ENCODE measurements at places on chromosomes 3 and 15.

GRCh38 chr3:8201886-8202285 is 299.7 kb upstream of the LMCD1 start:
- DNase-seq = no peak

DNA sequence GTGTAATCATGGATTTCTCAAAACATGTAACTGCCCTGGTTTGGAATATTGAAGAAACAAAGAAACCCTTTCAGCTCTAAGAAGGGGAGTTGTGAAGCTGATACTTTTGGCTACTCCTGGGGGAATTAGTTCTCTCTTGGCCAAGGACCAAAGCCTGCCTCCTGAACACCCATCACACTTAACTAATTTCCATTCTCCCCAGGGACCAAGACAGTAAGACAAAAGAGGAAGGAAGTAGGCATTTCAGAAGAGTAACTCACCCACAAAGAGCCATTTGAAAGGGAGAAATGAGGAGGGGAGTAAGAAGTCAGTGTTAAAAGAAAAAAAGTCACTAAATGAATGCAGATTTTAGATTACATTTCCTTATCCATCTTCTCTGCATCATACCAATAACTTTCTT is 328.0 kb upstream of the SOX2 start:
- no peak for DNase-seq

GRCh38 chr15:101451846-101452245 is 37.7 kb downstream of the PCSK6 start:
- no peak for DNase-seq

GRCh38 chr3:65037861-65038260 is 350.1 kb upstream of the ADAMTS9 start:
- DNase-seq = no peak

- no peak for DNase-seq
These were observed 36.1 kb downstream of the TRAK1 start for GRCh38 chr3:42127226-42127625.

- no peak for DNase-seq
These were observed 9.0 kb downstream of the UBXN7 start for GRCh38 chr3:196423044-196423781.

- no peak for DNase-seq
These were observed 7.7 kb downstream of the ASTE1 start for GRCh38 chr3:131018970-131019369.

DNA sequence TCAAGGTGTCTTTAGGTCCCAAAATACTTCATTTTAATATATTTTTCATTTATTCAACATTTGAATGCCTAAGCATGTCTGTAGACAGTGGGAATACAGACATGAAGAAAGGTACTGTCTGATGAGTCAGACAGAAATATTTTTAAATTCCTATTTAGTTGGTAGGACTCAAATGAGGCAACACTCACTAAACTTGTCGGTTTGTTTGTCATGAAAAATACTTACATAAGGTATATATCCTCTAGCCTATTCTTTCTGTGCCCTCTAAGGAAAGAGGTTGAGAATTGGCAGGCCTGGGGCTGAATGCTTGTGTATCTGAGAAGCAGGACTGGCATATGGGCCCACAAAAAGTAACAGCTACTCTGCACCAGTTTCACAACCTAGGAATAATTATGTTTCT is 423.6 kb upstream of the MDFIC2 start:
- no peak for DNase-seq

- DNase-seq = no peak
These were observed 157.3 kb upstream of the BHLHE40 start for GRCh38 chr3:4821975-4822374.

- no peak for DNase-seq
These were observed 54.5 kb downstream of the KIF9 start for GRCh38 chr3:47228088-47228487.

DNA sequence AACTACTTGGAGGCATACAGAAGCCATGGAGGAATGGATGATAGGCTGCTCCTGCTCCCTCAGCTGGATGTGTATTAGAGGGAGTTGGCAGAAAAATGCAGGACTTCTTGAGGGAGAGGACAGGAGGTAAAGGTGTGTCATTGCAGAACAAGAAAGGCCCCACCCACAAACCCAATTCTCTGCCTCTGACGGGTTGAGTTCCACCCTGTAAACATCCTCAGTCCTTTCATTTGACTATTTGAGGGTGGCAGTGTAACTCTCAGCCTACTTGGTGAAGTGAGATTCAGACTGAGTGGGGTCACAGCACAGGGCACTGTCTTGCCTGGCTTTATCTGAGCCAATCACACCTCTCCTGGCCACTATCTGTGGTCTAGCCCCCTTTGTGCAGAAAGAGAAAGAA is at the start of gene TPRG1:
Gene TPRG1, plus strand, starts transcription at position 265 of the 400 bp plus-strand sequence. CDS start 35,414 bp downstream, outside the sequence.
- no peak for DNase-seq

GRCh38 chr3:12139111-12139511 is 19.6 kb downstream of the TIMP4 start:
- DNase-seq = no peak

GRCh38 chr3:52693071-52693470 is 7.2 kb downstream of the GNL3 start:
- DNase-seq = no peak

- no peak for DNase-seq
These were observed 14.0 kb downstream of the PLA2G4D start for GRCh38 chr15:42080186-42080918.

DNA sequence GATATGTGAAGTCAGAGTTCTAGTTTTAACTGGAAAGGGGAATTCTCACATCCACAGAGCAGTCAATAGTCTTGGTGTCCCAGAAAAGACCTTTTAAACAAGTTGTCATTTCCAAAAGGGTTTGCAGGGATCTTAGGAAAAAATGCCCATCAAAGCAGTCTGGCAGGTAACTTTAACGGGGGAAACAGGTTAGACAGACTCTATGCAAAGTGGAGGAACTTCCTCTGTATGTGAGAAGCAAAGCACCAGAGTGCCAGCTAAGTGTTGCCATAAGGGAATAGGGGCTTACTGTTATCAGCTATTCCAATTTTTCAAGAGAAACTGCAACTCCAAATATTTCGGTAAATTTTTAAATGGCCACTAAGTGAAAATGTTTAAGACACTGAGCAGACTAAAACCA is 307.9 kb upstream of the MDFIC2 start:
- DNase-seq = no peak

- DNase-seq = no peak
These were observed 11.4 kb upstream of the C3orf20 start for GRCh38 chr3:14663396-14664135.

DNA sequence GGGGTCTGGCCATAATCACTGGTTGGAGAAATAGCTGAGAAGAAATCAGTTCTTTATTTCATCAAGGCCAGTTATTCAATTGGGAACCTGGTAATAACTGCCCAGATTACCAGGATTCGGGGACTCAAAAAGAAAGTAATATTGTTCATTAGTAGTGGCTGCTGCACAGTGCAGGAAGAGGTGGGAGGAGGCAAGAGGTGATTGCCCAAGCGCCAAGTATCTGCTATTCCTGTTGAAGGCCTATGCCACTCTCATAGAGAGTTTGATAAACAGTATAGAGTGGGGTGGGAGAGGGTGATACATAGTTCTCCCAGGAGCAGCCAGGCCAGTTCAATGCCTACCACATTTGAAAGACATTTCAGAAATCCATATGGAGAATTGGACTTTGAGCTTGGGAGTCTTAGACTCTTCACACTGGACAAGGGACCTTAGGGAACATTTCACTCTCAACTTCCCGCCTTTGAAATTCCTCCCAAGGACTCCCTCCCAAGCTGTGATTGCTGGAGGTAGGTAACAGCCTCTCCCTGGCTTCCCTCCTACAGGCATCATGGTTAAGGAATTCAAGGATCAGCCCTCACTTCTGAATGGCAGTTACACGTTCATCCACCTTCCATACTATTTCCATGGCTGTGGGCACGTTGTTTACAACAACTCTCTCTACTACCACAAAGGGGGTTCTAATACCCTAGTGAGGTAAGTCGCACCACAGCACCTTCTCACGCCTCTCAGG is 59.8 kb downstream of the GLDN start:
- DNase-seq = no peak

- no peak for DNase-seq
These were observed 85.0 kb upstream of the XCR1 start for GRCh38 chr3:46112296-46112695.

GRCh38 chr15:31360158-31360561 is 33.5 kb downstream of the KLF13 start:
- no peak for DNase-seq

- DNase-seq = no peak
These were observed 263.0 kb upstream of the NECTIN3 start for GRCh38 chr3:110808630-110809029.

GRCh38 chr15:81819924-81820635 is 225.7 kb downstream of the MEX3B start:
- DNase-seq = peak; percentile 5

GRCh38 chr3:127222664-127223063 is 29.7 kb downstream of the PRR23E start:
- DNase-seq = no peak

DNA sequence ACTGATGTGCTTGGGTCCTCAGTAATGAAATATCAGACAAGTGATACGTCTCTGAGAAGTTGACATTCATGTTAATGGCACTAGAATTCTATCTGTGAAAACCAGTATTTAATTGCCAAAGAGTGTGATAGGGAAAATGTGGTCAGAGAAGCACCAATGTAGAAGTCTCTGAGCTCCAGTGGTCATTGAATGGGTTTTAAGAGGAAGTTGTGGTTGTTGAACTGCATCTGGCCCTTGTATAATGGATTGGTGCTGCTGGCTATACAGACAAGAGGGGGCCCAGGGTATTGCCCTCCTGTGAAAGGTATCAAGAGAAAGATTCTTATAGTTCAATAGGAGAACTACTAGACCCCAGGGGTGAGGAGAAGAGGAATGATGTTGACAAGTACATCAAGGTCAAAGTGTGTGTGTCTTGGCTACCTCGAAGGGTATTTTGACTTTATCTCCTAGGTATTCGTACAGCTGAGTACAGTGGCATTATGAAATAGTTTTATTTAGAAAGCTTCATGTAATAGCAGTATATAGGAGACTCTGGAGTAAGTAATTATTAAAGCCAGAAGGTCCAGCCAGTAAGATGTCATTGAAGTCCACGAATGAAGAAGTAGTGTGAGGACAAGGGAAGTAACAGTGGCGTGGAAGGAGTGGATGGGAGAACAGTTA is 47.1 kb downstream of the CHD2 start:
- DNase-seq = no peak

GRCh38 chr3:14435175-14436014 is 33.0 kb downstream of the SLC6A6 start:
- no peak for DNase-seq

GRCh38 chr3:150443331-150443741 is 35.2 kb downstream of the TSC22D2 start:
- DNase-seq = no peak

DNA sequence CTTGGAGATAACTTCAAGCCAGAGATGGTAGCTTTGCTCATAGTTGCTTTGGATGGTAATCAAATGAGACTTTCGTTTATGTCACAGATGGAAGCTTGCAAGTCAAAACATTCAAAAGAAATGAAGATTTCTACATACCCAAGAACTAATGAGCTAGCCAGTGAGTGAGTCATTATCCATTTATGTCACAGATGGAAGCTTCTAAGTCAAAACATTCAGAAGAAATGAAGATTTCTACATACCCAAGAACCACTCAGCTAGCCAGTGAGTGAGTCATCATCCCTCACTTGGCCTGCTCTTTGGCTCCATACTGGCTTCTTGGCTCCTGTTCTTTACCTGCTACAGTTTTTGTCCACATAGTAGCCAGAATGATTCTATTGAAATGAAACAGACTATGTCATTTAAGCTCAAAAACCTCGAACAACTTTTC is 559.8 kb upstream of the CBLB start:
- DNase-seq = peak; percentile 89

GRCh38 chr15:52006702-52007340 is 12.2 kb upstream of the MAPK6 start:
- DNase-seq = no peak

- no peak for DNase-seq
These were observed 1012.7 kb upstream of the CADM2 start for GRCh38 chr3:83946049-83946448.

GRCh38 chr15:31278061-31278445 is 48.6 kb upstream of the KLF13 start:
- no peak for DNase-seq

DNA sequence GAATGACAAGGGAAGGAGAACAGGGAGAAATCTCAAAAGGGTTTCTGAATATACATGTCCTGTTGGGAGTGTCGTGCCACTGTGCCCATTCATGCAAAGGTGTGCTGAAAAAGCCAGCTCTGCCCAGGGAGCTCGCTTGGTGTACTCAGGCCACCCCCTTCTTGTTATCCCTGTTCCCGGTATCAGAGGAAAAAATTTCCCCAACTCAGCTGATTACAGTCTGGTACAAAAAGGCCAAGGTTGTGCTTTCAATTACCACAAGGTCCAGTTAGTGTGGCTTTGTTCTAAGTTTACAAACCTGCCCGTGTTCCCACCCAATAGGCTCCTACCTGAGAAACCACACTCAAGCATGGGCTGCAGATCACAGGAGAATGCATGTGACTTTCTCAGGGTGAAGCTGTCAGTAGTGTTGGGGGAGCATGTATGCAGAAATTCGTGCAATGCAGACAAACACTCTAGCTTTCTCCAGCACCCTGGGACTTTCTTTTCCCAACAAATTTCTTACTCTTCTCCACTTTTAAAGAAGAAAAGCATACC is 648.5 kb downstream of the NR2F2 start:
- no peak for DNase-seq

All from HFF-Myc (cell line).